ENCODE measurements at places on chromosomes 1 and 21.

DNA sequence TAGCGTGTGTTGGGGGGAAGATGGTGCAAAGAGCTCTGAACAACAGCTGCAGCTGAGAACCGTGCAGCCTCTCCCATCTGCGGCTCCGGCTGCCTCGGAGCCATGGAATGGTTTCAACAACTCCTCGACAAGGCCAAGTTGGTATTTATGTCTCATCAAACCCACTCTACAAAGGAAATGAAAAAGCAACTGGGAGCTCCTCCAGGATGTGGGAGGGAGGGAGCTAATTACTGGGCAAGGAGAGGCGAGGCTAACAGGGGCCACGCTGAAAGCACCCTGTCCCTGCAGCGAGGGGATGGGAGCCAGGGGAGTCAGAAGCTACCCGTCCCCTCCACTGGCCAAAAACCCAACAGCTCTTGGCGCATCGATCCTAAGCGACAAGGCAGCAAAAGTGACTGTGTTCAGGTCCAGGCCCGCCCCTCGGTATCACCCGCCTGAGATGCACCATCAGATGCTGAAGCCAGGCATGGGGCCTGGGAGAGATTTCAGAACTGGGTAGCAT lies 63.1 kb downstream of the ACOT7 start:
- DNase-seq = no peak

DNA sequence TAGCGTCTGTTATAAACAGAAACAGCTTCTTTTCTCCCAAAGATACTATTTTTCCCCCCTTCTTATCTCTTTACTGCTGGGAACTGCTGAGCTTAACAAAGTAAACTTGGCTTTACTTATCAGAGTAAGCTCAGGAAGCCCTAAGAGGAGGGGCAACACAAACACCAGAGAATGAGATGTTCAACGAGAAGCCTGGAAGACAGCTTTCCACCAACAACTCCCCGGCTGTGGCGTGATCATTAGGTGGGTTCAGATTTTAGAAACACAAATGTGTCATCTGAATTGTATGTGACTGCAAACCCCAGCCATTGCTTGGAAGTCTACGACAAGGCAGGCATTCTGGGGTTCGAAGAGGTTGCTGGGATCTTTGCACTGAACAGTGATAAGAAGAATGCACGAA lies 181.2 kb upstream of the ESRRG start:
- DNase-seq = no peak

DNA sequence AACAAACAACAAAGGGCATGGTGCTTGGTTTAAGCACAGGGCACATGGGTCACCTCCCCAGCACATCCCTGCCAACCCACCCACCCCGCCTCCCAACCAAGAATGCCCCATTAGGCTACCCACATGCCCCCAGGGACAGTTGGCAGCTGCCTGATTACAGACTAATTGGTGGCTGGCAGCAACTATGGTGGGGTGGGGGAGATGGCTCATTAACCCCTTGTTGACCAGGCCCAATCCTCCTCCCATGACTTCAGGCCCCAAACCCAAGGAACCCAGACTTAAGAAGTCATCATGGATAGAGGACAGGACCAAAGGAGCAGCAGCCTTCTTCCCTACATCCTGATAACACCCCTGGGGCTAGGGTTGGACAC lies 1.3 kb downstream of the RIMS3 start:
- DNase-seq = no peak

- DNase-seq = no peak
Measured at GRCh38 chr1:150311762-150312161, 9.6 kb upstream of the PRPF3 start.

- no peak for DNase-seq
Measured at GRCh38 chr21:20377250-20377649, 621.0 kb upstream of the NCAM2 start.

DNA sequence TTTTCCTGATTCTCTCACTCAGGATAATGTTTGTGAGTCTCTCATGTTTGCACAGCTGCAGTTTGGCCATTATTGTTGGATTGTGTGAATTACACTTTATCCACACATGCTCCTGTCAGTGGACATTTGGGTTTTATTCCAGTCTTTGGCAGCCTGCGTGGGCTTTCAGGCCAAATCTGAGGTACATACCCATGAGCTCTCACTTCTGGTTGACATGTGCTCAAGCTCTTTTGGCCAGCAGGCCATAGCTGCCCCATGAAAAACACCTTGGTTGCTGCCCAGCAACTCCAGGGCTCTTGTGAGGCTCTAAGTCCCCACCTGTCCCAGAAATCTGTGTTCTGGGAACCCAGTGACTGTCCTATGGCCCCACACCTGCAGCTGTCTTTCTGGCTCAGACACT lies 124.5 kb upstream of the GALNT2 start:
- DNase-seq = peak; percentile 52

DNA sequence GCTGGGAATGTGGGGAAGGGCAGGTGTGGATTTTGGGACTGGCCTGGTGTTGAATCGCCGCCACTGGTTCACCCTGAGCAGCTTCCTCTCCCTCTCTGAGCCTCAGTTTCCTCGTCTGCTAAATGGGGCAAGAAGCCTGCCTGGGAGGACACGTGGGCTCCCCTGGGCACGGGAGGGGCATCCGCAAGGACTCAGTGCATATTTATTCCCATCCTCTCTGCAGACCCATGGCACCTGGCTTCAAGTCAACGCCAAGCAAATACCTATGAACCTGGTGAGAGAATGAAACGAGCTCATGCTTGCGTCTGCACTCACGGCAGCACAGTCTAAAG lies 234.4 kb downstream of the PTPRU start:
- no peak for DNase-seq
